ENCODE measurements at places on chromosomes 6 and 20.

- DNase-seq: no peak
These were observed 1.1 kb upstream of the TULP4 start for GRCh38 chr6:158311193-158311592.

DNA sequence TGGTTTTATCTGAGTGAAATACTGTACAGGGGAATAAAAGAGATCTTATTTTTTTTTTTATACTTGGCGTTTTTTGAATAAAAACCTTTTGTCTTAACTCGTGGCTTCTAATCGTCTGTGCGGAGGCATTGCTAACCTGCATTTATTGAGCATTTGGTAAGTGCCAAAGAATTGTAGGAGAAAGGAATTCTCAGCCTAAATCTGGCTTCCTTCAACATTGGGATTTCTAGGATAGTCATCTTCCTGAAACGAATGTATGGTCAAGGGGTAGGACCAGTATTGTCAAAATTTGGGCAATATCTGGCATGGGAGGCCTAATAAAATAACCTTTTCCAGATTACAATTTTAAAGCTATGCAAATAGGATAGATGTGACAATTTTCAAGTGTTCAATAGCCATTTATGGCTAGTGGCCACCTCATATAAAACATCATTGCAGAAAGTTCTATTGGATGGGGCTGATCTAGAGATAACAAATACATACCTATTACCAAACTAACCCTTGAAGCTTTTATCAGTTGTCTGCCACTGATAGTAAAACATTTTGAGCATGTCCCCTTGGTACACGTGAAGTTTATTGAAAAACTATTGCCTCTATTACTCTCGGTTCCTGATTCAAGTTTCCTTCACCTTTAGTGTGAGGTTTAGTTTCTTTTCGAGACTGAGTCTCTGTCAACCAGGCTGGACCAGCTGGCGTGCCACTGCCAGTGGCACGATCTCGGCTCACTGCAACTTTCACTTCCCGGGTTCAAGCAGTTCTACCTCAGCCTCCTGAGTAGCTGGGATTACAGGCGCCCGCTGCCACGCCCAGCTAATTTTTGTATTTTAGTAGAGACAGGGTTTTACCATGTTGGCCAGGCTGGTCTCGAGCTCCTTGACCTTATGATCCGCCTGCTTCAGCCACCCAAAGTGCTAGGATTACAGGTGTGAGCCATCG is 5.6 kb downstream of the PIM1 start:
- DNase-seq: no peak

GRCh38 chr6:18155864-18156421 is 721 bp downstream of the KDM1B start:
- DNase-seq: peak; percentile 17

DNA sequence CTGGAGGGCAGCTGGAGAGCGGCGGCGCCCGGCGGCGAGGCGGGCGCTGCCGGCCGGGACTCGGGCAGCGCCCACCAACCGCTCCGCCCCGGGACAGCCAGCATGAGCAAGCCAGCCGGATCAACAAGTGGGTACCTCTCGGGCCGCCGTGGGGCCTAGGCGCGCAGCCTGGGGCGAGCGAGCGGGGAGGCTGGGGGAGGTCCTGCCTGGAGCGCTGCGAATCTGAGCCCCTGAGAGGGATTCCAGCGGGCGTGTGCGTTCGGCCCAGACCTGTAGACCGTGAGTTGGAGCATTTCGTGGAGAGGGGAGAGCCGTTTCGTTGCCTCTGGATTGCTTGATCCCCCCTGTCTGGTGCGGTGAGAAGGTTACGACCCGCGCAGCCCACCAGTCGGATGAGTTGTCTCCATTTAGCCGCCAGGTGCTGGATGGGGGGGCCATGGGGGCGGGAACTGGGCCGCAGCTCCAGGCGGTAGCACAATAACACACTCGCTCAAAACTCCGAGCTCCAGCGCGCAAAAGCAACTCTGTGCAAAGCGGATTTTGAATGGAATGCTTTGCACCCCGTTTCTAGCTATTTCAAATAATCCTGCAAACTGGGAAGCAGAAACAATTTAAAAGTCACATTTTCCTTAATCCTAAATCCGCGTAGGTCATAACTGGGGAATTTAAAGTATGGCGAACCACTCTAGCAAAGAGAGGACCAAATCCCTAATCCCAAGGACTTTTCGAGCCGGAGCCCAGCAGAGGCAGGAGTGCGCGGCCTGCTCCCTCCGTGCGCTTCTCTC is 1.0 kb downstream of the NR2E1 start:
- no peak for DNase-seq

- DNase-seq: no peak
These were observed 357.4 kb upstream of the PLCB4 start for GRCh38 chr20:8711501-8711900.

Data from brain microvascular endothelial cell (primary cell).